ENCODE measurements at places on chromosomes 3 and 15.

DNA sequence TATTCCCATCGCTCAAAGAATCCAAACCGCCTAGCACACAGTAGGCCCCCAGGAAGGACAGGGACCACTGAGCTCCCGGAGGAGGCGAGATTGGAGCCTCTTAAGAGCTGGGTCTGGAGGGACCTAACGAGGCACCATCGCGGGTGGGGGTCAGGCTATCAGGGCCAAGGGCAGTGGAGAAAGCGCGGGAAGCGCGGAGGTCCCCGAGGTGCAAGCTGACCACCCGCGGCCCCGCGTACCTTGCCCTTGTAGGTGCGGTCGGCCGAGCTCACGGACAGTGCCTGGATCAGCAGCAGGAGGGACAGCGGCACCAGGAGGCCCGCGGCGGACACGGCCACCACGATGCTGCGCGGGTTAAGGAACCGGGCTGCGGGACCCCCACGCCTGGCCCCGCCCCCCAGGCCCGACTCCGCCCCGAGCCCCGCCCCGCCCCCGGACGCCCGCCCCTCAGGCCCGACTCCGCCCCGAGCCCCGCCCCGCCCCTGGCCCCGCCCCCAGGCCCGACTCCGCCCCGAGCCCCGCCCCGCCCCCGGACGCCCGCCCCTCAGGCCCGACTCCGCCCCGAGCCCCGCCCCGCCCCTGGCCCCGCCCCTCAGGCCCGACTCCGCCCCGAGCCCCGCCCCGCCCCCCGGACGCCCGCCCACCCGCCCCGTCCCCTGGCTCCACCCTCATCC, 3.9 kb downstream of the ZDHHC19 start:
- DNase-seq = no peak

DNA sequence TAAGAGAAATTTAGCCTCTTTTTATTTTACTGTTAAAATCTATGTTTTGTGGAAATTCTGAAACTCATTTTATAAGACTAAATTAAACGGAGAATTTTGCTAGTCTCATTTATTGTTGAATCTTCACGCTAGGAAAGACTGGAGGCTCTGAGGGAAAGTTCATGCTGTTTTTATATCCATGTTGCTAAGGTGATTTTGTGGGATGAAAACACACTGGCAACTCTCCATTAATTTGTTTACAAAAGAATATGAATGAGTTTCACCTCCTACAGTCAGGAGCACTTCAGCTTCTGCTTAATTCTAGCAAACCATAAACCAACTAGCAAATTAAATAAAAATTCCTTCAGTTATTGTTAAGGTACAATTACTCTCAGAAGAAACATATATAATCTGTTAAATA, 195.4 kb downstream of the RAP2B start:
- no peak for DNase-seq

- no peak for DNase-seq
Observed at GRCh38 chr15:89132611-89133507, 44.6 kb downstream of the ABHD2 start.

DNA sequence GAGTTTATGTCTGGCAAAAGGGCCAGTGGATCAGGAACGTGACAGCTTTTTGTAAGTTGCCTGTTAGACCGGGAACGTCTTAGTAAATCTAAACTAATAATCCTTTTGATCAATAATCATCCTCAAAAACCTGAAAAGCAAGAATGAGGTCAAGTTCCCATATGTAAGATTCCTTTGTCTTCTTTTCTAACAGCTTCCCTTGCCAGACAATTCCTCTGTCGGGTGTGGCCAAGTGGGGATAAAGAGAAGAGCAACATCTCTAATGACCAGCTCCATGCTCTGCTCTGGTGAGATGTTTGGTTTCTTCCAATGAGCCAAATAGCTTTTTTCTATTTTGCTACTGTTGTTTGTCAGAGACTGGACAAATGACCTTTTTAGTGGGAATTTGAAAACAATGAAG, 19.8 kb downstream of the FANCD2OS start:
- no peak for DNase-seq

DNA sequence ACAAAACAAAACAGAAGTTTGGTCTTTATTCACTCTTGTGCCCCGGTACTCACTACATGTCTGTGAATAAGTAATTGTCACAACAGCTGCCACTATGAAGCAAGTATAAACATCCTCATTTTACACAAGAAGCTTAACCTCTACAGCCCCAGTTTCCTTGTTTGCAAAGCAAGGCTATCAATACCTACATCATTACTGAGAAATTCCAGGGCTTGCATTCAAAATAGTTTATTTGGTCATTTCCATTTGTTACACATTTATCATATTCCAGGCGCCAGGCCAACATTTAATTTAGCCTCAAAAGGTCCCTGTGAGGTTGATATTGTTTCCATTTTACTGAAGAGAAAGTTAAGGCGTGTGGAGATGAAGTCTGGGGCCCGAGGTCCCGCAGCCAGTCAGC, 161.4 kb upstream of the LRTM1 start:
- no peak for DNase-seq

Data from hindlimb muscle (tissue), 1 donor.